ENCODE measurements at places on chromosomes 5 and 9. TPM values are rescaled to one million over a fixed set of nuclear protein-coding genes. Genes with fewer than 3 reads are reported as not detected.
A peak's percentile ranks its signal among the peaks of the same experiment; 100 is the strongest.

DNA sequence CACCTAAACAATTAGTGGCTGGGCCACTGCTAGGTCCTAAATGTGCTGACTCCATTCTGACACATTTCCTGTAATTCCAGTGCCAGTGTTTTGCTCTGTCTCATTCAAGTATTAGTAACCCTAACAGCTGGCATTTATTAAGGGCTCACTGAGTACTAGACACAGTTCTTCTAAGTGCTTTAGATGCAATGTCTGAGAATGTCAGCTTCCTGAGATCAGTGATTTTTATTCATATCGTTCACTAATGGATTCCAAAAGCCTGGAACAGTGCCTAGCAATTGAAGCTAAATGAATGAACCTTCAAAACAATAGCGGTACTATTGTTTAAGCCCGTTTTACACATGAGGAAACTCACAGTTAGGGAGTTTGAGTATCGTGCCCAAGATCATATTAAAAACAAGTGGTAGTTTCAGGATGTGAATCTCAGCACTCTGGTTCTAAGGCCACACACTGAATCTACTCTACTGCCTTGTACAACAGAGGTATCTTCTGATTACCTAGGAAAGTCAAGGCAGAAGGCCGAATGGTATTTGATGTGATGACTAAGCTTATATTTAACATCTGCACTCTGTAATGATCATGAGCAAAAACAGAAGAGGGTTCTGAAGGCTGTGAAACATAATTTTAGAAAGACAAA lies 304.0 kb downstream of the PJA2 start:
- no peak for DNase-seq

GRCh38 chr5:170971-171800 lies 20.1 kb upstream of the LRRC14B start:
- DNase-seq = no peak

- DNase-seq = no peak
These were observed 34.1 kb upstream of the SLC9A3 start for GRCh38 chr5:558326-558725.

GRCh38 chr5:137016783-137017324 lies 482.3 kb downstream of the SPOCK1 start:
- DNase-seq = no peak

DNA sequence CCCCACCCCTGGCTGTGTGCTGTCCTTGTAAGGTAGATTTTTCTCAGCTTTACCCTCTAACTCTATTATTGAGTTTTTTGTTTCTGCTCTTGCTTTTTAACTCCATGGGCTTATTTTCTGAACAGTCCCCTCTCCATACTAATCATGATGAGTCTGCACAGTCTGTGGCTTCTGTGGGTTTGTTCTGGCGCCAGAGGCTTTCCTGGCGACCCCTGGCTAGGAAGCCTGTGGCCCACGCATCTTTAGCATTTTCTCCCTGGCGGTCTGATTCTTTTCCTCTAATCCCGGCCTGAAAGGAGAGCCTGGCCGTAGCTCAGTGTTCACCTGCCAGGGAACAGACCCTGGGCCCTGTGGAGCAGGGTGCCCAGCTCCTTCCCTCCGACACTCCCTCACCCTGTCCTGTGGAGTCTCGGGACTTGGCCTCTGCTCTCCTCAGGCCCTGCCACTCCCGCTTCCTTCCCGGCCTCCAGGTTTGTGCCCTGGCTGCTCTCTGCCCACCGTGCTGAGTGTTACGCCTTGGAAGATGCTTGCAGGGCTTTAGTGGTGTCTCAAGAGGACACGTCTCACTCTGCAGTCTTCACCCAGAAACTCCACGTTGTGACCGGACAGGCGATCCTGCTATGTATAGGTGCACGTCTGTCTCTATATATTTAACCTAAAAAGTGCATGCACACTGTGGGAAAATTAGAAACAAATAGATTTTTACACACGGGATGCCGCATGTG lies 31.7 kb upstream of the LRRC14B start:
- no peak for DNase-seq

DNA sequence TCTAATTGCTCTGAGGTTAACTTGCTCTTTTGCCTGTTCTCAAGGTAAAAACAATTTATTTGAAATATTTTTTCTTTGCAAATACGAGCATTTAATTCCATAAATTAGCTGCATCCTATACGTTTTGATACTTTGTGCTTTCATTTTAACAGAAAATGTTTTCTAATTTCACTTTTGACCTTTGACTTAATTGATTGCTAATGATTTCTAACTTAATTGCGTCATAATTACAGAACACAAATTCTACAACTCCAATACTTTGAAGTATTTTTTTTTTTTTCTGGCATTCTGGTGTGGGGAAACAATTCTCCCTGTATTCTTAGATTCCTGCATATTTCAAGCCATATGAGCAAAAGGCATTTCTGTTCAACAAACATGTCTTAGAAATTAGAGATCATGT lies 134.0 kb downstream of the ISOC1 start:
- DNase-seq = no peak

DNA sequence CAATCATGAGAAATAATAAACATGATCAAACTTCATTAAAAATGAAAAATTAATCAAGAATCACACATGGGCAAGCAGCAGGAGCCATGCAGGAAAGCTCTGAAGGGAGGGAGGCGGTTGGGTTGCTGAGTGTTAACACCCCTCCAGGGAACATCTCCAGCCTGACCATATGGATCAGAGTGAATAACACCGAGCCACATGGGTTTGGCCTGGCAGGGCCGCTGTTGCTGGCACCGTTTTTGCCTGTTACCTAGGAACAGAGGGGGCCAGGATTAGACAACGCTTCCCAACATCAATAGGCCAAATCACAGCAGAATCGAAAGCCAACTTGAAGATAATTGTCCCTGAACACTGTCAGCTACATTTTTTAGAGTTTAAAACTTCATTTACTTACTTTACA lies 160.2 kb downstream of the DENND1A start:
- no peak for DNase-seq

DNA sequence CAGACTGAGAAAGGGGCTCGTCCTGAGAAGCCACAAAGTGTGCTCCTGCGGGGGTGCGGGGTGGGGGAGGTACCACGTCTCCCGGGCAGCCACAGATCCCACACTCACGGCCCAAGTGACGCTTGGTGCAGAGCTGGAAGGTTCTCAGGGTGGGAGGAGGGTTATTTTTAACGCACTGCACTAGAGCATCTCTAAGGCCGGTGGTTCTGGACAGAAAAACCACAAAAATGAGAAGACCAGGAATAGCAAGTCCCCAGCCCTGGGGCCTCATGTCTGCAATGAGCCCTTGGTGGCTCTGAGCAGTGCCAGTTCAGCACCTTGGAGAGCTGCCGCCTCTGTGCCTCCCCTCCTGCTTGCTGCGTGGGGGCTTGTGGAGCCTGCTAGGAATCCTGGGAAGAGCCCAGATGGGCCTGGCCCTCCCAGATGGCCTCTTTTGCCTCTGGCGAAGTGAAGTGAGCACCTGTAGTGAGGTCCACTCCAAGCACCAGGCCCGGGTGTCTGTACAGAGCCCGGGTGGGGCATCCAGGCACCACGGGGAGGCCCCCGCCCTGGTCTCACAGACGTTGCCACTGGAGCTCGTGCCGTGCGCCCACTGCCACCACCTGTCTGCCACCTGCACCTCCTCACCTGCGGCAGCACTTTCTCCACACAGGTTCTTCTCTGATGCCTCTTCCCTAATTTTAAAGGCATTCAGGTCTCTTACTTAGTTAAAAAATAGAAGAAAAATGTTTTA lies 48.9 kb upstream of the CACNA1B start:
- DNase-seq = no peak

DNA sequence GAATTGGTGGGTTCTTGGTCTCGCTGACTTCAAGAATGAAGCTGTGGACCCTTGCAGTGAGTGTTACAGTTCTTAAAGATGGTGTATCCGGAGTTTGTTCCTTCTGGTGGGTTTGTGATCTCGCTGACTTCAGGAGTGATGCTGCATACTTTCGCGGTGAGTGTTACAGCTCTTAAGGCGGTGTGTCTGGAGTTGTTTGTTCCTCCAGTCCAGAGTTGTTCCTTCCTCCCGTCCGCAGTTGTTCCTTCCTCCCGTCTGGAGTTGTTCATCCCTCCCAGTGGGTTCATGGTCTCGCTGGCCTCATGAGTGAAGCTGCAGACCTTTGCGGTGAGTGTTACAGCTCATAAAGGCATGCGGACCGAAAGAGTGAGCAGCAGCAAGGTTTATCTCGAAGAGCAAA lies 159.6 kb upstream of the ADAMTSL1 start:
- no peak for DNase-seq

Gene IL13
- 0.27 TPM for total RNA-seq

Gene CEL
- 0.64 TPM for total RNA-seq

GRCh38 chr5:139904816-139905661 lies 109.4 kb downstream of the PSD2 start:
- DNase-seq = no peak

DNA sequence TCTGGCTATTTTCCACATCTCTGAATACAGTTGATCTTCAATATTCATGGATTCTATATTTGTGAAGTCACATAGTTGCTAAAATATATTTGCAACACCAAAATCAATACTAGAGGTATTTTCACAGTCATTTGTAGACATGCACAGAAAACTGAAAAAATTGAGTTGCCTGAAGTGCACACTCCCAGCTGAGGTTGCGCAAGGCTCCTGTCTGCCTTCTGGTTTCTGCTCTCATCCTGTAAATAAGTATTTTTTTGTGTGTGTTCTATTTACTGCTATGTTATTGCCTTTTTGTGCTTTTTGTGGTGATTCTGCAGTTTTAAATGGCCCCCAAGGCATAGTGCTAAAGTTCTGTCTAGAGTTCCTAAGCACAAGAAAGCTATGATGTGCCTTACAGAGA lies 371.1 kb upstream of the GRAMD2B start:
- DNase-seq = no peak

DNA sequence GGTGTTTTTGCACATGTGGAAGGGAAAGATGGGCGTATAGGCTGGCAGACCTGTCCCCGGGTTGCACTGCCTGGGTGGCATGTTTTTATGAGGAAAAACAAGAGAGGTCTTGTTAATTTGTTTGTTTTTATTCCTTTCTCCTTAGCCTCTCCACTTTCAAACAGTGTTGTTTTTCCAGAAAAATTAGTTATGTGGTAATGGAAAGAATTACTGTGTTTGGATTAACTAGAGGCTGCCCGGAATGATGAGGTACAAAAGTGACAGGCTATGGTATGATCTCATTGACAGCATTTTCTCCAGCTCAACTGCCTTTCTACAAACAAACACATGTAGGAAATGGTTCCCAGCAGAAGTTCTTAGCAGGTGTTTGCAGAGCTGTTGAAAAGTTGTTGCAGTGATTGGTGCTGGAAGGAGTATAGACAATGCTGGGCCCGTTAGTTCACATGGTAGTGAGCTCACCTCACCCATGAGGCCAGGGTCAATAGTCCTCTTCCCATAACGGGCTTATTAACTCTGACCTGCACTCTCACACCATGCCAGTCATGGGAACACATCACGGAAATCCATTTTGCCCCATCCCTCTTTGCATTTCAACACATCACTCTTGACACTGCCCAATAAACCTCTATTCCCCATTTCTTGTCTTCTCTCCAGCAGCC lies 111.3 kb upstream of the SAP30L start:
- DNase-seq = no peak

Gene C1QTNF3
- 7.7 TPM for total RNA-seq

Gene PSAT1
- 59.4 TPM for total RNA-seq

Gene CYLC2
- not detected for total RNA-seq

DNA sequence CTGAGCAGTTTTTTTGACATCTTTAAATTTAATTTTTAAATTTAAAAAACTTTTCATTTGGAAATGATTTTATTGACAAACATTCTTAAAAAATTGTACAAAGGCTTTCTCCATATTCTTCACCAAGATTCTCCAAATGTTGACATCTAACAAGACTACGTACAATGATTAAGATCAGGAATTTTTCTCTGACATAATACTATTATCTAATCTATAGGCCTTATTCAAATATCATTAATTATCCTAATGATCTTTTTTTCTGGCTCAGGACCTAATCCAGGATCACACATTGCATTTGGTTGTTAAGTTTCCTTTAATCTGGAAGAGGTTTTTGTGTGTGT lies 106.1 kb upstream of the OSMR start:
- no peak for DNase-seq

Gene RFX3
- 39.1 TPM for total RNA-seq

Gene GPSM1
- total RNA-seq = 1.9 TPM

GRCh38 chr9:128702445-128702948 lies at the start of gene PKN3:
PKN3 (plus strand) TSS chr9:128702503; CDS start chr9:128702916, 413 bp downstream.
- DNase-seq = peak; percentile 91

Gene RASEF
- not detected for total RNA-seq

GRCh38 chr5:8864053-8864452 lies 681.8 kb downstream of the SEMA5A start:
- no peak for DNase-seq

GRCh38 chr5:143402553-143403333 lies 743 bp downstream of the NR3C1 start:
- DNase-seq = peak; percentile 58

- DNase-seq = no peak
These were observed 67.4 kb downstream of the CTSL start for GRCh38 chr9:87793292-87793691.

Gene PFN3
- not detected for total RNA-seq

- no peak for DNase-seq
These were observed 77.7 kb downstream of the NIPSNAP3B start for GRCh38 chr9:104841601-104842141.

DNA sequence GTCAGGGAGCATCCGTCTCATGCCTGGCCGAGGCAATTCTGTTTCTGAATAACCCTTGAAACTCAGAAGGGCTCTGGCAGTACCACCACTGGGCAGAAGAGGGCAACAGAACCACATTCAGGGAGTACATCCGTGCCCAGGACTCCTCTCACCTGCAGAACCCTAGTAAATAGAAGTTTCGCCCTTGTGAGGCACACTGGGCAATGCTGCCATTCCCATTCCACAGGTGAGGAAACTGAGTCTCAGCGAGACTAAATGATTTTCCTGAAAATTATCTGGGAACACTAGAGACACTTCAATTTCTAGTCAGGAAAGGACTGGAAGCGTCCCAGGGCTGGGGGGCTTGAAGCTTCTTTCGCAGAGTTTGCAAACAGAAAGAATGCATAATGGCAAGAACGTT lies 74.7 kb downstream of the FGF1 start:
- peak; percentile 29 for DNase-seq

GRCh38 chr9:135120249-135120648 lies 32.8 kb downstream of the OLFM1 start:
- no peak for DNase-seq

Gene LCN15
- not detected for total RNA-seq

DNA sequence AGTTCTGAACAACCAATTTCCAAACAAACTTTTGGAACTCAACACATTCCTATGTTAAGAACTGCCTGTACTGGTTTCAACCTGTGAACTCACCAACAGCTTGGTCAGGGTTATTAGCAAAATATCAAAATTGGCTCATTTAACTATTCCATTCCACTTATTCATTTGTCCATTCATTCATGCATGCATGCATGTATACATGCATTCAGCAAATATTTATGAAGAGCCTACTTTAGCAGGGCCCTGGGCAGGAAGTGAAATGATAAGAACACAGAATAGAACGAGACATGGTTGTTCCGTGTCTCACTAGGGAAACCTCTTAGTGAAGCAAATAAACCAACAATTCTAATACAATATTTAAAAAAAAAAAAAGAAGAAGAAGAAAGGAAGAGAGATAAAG lies 107.4 kb downstream of the GLIS3 start:
- DNase-seq = no peak

DNA sequence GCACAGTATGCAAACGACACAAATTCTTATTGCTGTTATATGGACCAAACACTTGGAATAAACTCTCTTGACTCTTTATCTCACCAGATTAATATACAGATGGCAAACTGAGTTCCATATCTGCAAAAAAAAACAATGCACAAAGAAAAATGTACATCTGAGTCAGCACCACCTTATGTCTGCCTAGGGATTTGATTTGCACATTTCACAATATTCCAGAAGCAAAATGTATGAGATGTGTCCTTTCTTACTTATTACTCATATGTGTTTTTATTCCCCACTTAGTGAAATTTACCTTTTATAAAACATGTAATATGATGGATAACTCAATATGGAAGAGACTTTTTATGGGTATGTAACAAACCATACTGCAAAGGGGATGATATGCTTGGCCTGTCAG lies 236.9 kb downstream of the GLIS3 start:
- no peak for DNase-seq

Measured in activated B cell treated with CpG ODN at 0.5 μM for 24 hours (primary cell).